Stimulated activated CD4-positive, alpha-beta T cell treated with anti-CD3 and anti-CD28 coated beads, Interleukin-12 subunit alpha, Interleukin-12 subunit beta, amount 100 ng/mL, for 24 hours (primary cell): ENCODE measurements at places on chromosomes 1 and 21.

DNA sequence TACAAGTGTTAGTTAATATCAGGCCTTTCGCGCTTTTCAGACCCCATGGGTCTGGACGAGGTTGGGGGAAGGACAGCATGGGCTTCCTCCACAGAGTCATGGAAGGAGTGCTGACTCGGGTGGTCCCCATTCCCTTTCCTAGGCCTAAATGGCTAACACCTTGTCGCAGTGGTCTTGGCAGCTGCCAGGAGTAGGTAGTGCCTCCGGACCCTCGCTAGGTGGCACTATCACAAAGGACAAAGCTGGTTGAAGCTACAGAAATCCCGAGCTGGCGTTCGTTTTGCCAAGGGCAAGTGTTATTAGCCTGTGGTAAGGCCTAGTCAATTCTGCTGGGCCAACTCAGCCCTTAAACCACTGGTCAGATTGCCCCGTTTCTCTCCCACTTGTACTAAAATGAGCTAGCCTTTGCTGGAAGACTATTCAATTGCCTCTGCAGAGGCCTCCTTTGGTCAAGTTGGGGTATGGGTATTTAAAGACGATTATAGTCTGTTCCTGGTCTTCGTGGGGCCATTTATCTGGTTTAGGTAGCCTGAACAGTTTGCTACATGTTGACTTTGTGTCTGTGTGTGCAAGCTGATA is 1.1 kb upstream of the UBE2Q1 start:
- DNase-seq: peak; percentile 76

DNA sequence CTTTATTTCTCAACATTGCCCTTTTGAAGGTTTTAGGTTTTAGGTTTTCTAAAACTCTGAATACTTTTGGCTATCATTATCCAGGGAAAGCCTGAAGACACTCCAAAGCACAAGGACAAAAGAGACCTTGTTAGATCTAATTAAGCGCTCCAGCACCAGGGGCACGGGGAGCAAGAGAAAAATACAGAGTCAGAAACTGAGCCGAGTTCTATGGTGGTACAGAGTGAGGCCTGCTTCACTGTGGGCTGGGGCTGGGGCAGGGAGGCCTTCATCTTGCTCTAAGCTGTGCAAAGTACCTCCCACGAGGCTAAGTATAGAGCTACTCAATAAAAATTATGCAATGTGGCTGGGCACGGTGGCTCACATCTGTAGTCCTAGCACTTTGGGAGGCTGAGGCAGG is 19.7 kb upstream of the RAB4A start:
- no peak for DNase-seq

GRCh38 chr1:167739752-167740151 is 18.0 kb downstream of the MPZL1 start:
- no peak for DNase-seq

- no peak for DNase-seq
Observed at GRCh38 chr21:34826836-34827235, 158.0 kb downstream of the CLIC6 start.

GRCh38 chr1:225577241-225577640 is 75.7 kb downstream of the ENAH start:
- no peak for DNase-seq
